ENCODE measurements at places on chromosomes 5 and 9. TPM values are rescaled to one million over a fixed set of nuclear protein-coding genes. Genes with fewer than 3 reads are reported as not detected.

Gene INSL4
- not detected for total RNA-seq

Gene SLC34A3
- not detected for total RNA-seq

Gene SREK1
- total RNA-seq: 53.8 TPM

Gene TMED9
- 223 TPM for total RNA-seq

Gene CKMT2
- 1.3 TPM for total RNA-seq

Gene MARCOL
- total RNA-seq: not detected

Gene MYORG
- 1.5 TPM for total RNA-seq

Gene ACTBL2
- 0.19 TPM for total RNA-seq

Gene TSSK1B
- total RNA-seq: under 0.01 TPM

Gene F2RL2
- total RNA-seq: 10.4 TPM

Gene SERF1A
- 7.0 TPM for total RNA-seq

Gene GRIN3A
- total RNA-seq: not detected

Gene OTULINL
- 0.56 TPM for total RNA-seq

Gene PCDHA1
- not detected for total RNA-seq

Gene FOXD4
- total RNA-seq: 0.19 TPM

Gene NOXA1
- total RNA-seq: not detected

Gene TAF11L11
- not detected for total RNA-seq

Gene BTNL9
- total RNA-seq: not detected

Gene GOLPH3
- 84.0 TPM for total RNA-seq

Data from regular cardiac myocyte (primary cell).